GM12878 (cell line): ENCODE measurements at places on chromosomes 2 and 18. TPM values are rescaled to one million over a fixed set of nuclear protein-coding genes. Genes with fewer than 3 reads are reported as not detected.

Gene PKDCC
- total RNA-seq = 4.3 TPM in 2 replicates

DNA sequence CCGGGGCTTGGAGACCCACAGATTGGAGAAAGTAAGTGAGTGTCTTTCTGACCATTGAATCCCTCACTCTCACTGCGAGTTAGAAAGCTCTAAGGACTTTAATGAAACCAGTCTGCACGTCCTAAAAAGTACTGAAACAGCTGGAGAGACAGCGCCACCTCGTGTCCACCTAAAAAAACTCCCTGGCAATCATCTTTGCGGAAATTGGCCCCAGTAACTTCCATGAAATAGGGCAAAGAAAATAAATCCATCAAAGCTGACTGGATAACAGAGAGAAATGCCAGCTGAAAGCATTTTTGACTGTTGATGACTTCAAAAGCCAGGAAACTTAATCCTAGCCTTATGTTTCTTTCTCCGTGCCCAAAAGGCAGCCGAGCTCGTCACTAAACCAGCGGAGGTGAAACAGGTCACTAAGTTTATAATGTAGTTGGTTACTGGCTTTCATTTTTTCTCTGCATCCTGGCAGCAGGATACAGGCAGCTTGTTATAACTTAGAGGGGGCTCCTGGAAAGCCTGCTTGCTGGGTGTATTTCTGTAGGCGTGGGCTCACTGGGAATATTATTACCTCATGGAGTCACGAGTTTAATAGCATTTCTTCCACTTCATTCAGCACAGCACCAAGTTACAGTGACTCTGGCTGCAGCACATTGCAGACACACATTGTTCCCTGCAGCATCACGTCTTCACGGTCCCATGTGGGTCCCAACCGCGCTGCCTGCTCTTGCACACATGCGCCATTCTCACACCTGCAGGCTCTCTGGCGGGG lies 266.5 kb downstream of the HRH4 start:
- DNase-seq = no peak

Gene CROCC2
- not detected in 2 replicates for total RNA-seq

Gene RESP18
- total RNA-seq = not detected in 2 replicates

Gene EPHA4
- total RNA-seq = 0.33 and 0.35 TPM in 2 replicates

Gene DOK6
- not detected in 2 replicates for total RNA-seq

DNA sequence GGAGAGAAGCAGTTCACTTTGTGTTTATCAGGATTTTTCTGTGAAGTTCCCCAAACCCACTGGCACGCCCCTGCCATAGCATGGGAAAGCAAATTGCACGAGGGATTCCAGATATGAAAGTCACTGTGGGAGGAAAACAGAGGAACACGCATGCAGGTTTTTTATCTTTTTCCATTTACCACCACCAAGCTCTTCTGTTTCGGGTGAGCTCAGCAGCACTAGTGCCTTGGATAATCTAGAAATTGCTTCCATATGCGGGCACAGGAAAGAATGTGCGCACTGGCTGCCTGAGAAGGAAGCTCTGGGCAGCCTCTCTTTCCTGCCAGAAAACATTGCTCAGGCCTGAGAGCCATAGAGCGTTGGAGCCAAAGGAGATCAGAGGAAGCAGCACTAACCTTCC lies 65.9 kb upstream of the WIPF1 start:
- DNase-seq = no peak

DNA sequence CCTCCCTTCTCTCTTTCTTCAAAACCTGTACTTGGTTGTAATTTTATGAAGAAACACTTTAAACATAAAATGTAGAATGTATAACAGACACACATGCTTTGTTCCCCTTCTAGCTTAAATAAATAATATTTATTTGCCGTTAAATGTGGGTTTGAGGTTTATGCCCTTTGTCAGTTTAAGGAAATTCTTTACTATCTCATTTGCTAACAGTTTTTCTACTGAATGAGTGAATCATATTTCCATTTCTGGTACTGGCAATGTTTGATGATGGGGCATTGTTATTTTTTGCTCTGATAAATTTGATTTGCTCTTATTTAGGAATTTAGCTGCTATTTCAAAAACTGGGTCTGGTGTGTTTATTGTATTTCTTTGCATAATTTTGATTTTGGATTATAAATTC lies 555.6 kb downstream of the CCDC85A start:
- no peak for DNase-seq

GRCh38 chr2:841036-841435 lies 109.6 kb upstream of the SNTG2 start:
- no peak for DNase-seq

GRCh38 chr18:79628416-79629248 lies 51.0 kb upstream of the CTDP1 start:
- DNase-seq = no peak

DNA sequence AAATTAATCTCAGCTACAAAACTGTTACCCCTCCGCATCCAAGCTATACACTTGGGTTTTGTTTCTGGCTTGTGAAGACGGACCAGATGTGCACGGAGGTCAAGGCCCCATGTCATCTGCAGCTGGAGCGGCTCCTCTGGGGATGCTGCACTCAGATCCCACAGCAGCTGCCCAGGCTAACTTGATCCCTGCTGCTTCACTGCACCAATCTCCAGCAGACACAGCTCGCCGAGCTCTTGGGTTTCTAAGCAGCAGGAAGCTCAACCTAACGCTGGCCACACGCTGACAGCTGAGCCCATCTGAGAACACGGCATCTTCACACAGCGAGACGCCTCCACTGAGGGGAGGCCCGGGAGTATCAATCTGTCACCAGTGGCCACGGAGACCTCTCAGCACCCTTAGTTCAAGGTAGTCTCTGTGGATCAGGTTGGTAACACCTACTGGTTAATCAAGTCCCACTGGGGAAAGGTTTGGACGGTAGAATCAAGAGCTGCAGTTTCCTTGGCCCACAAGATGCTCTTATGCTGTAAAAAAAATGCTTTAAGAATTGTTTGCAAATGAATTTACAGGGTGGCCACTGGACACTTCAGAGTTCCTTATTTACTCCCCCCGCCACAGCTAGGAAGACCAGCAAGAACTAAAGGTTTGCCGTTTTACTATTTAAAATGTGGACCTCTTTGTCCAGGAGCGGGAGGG lies 67.5 kb downstream of the EMILIN2 start:
- no peak for DNase-seq

DNA sequence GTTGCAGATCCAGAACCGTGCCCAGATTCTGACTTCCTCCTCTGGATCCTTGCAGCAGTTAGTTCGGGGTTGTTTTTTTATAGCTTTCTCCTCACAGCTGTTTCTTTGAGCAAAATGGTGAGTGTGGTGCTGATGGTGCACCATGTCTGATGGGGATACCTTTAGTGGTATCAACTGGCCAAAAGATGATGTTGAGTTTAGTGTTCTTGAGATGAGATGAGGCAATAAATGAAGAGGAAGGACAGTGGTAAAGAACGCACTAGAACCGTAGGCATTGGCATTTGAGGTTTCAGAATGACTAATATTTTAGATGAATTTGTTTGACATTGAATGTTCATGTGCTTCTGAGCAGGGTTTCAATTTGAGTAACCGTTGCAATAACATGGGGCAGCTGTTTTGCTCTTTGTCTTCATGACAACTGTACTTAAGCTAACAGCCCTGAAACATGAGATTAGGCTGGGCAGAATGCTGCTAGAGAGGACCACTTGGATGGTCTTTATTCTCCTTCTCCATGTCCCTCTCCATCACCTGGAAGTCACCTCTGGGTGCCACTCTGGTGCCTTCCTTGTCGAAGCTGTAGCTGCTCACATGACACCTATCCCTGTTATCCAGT lies 3.9 kb downstream of the CTLA4 start:
- DNase-seq = peak; percentile 81

- no peak for DNase-seq
Measured at GRCh38 chr2:241199286-241199685, 10.8 kb downstream of the ANO7 start.

GRCh38 chr2:34254272-34254878 lies 655.3 kb upstream of the FAM98A start:
- DNase-seq = no peak

Gene SLC19A3
- not detected in 2 replicates for total RNA-seq

DNA sequence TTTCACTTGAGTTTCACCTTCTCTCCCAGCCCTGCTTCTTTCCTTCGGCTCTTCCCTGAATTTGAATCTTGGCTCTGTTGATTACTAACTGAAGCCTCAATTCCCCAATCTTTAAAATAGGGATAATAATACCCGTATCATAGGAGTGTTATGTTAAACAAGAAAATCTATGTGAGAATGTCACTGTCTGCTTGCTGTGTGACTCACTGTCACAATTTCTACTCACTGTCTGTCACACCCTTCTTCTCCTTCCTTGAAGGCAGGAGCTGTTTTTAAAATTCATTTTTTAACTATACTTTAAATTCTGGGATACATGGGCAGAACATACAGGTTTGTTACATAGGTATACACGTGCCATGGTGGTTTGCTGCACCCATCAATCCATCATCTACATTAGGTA lies 141.6 kb upstream of the CXCR4 start:
- DNase-seq = no peak

- DNase-seq = no peak
Measured at GRCh38 chr2:6310256-6311215, 555.2 kb downstream of the CMPK2 start.

DNA sequence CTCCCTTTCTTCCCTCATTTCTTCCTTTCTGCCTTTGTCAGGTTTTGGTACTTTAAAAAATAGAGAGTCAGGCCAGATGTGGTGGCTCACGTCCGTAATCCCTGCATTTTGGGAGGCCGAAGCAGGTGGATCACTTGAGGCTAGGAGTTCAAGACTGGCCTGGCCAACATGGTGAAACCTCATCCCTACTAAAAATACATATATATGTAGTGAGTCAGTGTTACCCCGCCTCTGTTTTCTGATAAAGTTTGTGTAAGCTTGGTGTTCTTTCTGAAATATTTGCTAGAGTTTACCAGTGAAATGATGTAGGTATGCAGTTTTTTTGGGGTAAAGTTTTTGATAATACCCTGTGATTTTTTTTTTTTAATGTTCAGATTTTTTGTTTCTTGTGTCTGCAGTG lies 58.8 kb downstream of the DGKD start:
- DNase-seq = no peak

Gene LAMA1
- total RNA-seq = 0.13 TPM in 2 replicates

Gene RAPGEF4
- 0.18 TPM in 1 of 2 replicates, not detected in the other for total RNA-seq

GRCh38 chr2:196725882-196726281 lies 73.6 kb downstream of the GTF3C3 start:
- no peak for DNase-seq

GRCh38 chr18:79902640-79903039 lies 48.8 kb downstream of the SLC66A2 start:
- no peak for DNase-seq

DNA sequence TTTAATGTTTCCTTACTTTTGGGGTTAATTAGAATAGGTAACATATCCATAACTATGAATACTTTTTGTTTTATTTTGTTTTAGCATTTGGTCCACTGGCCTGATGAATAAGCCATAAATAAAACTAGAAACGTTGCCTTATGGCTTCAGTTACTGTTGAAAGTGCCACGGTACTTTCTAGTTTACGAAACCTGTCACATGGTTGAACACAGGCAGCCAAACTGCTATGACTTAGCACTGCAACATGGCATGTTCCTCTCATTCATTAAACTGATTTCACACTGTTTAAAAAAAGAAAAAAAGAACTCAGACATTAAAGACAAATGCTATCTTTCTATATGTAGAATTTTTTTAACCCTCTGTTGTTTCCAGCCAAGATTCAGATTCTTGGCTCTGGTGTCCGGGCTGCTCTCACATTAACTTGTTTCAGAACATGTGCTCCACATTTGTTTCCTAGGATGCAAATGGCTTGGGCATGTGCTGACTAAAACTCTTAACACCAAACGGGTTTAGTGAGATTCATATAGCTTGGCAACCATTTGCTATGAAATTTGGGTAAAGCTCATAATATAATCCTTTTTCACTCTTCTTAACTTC lies 323.9 kb upstream of the RND3 start:
- no peak for DNase-seq

DNA sequence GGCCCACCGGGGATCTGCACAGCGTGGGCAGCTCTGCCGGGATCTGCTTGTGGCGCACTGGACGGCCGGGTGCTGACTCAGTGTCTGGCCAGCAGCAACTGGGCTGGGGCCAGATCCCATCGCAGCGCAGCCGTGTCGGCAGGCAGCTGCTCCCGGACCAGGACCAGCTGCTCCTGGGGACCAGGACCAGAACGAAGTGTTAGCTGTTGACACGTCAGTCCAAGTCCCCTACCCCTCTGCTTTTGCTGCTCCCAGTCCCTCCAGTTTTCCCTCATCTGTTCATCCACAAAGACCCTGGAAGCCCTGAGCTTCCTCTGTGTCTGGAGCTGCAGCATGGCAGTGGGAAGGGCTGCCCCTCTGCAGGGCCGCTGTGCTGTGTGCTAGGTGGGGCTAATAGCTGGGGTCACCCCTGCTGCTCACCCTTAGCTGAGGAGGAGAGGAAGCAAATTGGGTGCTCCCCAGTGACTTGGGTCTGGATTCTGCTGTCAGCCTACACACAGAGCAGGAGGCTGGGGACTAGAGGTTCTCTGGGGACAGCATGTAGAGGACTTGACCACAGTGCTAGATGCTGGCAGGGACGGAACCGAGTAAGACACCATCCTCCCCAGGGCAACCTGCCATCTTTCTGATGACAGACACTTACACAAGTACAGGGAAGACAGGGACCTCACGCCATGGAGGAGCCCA lies 16.9 kb upstream of the KIF1A start:
- no peak for DNase-seq

GRCh38 chr18:49655266-49656072 lies 93.6 kb downstream of the LIPG start:
- DNase-seq = no peak

DNA sequence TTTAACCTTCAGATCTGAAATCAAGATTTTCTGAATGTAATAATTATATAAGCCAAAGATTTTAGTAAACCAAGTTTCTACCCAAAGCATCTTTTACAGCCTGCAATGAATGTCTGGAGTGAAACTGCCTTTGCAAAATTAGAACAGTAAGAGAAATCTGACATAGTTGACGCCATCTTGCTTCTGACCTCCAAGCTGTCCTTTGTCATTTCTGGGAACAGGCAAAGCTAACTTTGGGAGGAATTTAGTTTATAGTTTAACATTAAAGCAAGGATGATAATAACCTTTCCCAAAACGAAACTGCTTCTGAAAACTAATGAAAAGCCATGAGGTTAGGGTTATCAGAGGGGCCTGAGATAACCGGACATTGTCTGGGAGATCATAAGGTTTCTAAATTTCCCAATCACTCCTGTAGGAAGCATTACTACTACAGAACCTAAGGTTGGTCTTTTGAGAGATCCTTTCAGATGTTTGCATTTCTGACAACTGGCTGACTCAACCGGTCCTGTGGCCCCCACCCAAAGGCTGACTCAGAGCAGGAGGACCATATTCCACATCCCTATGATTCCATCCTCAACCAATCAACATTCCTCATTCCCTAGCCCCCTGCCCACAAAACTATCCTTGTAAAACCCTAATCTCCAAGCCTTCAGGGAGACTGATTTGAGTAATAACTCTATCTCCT lies 124.5 kb downstream of the TMEM131 start:
- no peak for DNase-seq

GRCh38 chr2:205058409-205058808 lies 513.1 kb downstream of the PARD3B start:
- DNase-seq = no peak

- DNase-seq = no peak
Measured at GRCh38 chr2:189179570-189179950, at the start of gene COL5A2. Gene COL5A2, minus strand, starts transcription at chr2:189179761. Its CDS starts 157 bp downstream, at chr2:189179604.

Gene UGT1A3
- not detected in 2 replicates for total RNA-seq

- DNase-seq = no peak
Measured at GRCh38 chr2:150107170-150107569, 380.3 kb downstream of the RND3 start.
